ENCODE measurements at places on chromosomes 3 and 15.

GRCh38 chr3:147113293-147114044 is 292.9 kb downstream of the ZIC4 start:
- peak; percentile 39 for DNase-seq

DNA sequence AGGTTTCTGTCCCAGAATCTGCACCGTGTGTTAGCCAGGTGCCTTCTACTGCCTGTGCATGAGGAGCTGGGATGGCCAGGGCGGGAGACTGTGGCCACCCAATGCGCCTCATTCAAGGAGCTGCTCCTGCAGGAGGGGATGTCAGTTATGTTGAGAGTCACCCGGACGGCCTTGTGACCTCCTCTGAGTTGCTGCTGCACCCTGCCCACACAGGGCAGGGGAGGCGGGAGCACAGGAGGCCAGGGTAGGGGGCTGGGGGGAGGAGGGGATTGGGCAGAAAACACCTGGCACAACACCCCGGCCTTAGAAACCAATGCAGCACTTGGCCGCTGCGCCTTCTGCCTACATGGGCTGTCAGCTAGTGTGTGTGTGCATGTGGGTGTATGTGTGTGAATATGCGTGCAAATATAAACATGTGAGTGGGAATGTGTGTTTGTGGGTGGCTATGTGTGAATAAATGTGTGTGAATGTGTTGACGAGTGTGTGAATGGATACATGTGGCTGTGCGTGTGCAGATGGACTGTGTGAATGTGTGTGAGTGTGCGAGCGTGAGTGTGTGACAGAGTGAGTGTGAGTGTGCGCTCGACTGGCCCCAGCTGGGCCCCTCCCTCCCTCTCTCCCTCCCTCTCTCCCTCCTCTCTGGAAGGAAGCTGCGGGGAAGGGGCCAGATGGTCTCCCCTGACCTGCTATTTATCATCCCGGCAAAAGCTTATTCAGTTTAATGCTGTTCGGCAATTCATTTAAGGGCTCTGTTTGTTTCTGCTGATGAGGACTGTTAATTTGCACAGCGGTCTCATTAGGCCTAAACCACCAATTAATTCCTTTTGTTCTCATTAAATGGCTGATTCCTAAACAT is 106.9 kb downstream of the TLE3 start:
- no peak for DNase-seq

- no peak for DNase-seq
These were observed 63.9 kb downstream of the NME9 start for GRCh38 chr3:138265745-138266144.

- no peak for DNase-seq
These were observed 18.6 kb downstream of the ZDHHC19 start for GRCh38 chr3:196192524-196193051.

GRCh38 chr3:5767304-5767703 is 579.8 kb downstream of the EDEM1 start:
- DNase-seq: no peak
